ENCODE measurements at places on chromosomes 4 and X.

- no peak for DNase-seq
Observed at GRCh38 chr4:42234817-42235216, 82.4 kb upstream of the BEND4 start.

DNA sequence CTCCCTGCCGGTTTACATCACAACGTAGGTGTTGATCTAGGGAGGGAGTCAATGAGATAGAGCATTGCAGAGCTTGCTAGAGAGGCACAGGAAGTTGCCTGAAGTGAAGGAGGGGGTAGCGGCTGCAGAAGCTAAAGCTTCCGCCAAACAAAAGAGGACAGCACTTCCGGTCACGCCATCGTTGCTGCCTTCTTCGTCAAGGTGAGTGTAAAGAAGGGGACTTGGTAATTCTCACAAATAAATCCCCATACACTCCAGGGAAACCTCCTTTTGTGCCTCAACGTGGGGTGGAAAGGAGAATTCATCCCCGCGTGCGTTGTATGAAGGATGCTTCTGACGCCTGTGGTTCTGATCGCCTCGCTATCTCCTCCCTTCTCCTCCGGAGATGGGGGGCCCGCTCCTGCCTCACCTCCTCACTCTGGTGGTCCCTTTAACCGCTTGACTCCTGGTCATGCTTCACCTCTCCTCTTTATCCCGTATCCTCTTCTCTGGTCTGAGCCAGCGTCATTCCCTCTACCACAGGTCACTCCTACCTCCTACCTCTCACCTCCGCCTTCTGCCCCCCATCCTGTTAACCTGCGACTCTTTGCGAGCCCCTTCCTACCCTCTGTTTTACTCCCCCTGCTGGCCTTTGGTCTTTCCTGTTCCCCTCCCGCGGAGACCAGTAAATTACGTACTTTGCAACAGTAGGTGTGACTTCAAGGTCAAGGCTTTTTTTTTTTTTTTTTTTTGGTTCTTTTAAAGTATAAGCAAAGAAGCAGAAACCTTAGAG lies 59.9 kb downstream of the GSPT2 start:
- DNase-seq = peak; percentile 29

- DNase-seq = no peak
Observed at GRCh38 chrX:119041175-119041574, 31.6 kb upstream of the CT47C1 start.

GRCh38 chrX:150080497-150080896 lies 142.2 kb upstream of the EOLA2 start:
- DNase-seq = no peak

GRCh38 chr4:156970501-156971164 lies 966 bp downstream of the PDGFC start:
- DNase-seq = no peak

DNA sequence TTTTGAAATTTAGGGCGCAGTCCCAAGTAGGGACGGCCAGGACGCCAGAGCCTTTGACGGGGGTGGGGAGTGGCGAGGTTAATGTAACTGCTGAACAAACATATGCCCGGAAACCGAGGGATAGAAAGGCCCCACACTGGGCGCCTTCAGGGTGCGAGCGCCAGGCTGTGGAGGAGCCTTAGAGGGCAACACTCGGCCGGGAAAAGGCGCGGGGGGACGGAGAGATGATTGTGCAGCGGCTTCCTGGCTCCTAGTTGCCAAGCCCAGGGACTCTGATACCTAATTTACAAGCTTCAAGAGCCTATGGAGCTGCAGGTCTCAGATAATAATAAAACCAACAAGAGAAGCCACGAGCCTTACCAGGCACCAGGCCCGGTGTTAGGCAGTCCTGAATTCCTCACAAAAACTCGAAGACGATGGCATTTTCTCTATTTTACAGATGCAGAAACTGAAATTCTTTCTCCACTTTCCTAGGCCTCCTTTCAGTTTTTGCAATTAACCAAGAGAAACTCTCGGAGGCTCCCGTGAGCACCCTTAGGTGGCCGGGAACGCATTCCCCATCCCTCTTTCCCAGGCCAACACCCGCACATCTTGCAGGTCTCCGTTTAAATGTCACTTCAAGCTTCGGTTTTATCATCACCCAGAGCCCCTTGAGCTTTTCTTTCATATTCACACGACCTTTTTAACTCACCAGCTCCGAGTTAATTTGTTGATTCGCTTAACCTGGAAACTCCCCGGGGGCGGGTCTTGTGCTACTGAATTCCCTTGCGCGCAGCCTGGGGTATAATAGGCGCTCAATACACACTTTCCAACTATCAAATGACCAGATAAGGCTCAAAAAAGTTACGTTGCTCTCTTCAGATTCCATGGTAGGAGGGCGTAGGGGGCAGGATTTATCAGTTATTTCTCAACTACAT lies 6.4 kb upstream of the GSX2 start:
- no peak for DNase-seq

GRCh38 chr4:137543648-137544047 lies 11.4 kb upstream of the PCDH18 start:
- DNase-seq = no peak

GRCh38 chrX:13028871-13029636 lies 15.4 kb downstream of the FAM9C start:
- DNase-seq = no peak

DNA sequence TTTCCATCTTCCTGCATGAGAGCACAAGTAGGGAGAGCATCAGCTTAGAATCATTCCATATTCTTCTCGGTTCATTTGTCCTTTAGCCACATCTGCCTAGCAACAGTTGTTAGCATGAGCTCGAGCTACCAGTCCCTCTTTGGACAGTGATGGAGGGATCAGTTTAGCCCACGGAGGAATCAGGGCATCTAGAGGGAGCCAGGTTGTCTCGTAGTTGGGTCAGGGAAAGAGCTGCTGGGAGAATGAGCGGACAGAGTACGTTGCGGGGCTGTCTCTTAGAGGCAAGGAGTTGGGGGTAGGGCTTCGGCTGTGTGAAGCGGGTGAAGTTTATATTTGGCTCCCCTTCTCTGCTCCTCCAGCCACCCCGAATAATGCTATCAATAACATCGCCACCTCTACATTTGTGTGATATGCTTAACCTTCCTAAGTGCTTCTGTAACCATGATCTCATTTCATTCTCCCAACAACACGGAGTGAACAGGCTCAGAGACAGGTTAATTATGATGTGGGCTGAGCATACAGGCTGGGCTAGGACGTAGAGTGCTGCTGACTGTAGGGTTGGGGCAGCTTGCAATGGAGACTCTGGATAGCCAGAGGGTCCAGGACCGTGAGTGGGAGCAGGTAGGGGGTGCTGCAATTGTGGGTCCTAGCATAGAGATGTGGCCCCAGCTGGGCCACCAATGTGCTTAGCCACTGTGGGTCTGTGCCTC lies 72.6 kb downstream of the FRMPD3 start:
- DNase-seq = no peak

DNA sequence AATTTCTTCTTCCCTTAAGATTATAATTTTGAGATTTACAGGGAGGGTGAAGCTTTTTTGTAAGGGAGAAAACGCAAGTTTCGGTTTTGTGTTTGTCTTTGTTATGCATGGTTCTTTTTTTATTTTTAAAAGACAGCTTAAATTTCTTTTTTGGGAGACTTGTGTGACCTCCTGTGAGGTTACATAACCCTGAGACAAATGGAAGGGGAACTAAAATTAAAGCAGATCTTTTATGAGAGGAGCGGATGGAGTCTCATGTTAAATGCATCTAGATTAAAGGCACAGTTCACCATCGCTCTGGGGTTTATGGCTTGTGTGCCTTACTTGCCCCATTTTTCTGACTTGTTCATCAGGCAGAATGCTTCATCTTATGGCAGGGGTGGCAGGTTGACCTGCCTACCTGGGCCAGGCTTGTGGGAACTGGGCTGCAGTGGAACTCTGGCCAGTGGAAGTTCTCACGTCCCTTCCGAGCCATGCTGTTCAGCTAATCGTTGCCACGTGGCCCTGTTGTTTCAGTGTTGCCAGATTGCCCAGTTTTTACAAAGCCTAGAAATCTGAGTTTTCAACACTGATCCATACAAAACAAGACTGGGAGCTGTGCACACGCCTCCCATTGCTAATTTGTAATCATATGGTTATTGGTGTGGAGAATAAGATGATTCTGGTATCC lies 291.8 kb downstream of the ARHGAP10 start:
- no peak for DNase-seq

GRCh38 chr4:5730993-5731990 lies 20.3 kb downstream of the EVC start:
- no peak for DNase-seq

GRCh38 chr4:115323106-115323707 lies 209.8 kb upstream of the NDST4 start:
- DNase-seq = no peak

DNA sequence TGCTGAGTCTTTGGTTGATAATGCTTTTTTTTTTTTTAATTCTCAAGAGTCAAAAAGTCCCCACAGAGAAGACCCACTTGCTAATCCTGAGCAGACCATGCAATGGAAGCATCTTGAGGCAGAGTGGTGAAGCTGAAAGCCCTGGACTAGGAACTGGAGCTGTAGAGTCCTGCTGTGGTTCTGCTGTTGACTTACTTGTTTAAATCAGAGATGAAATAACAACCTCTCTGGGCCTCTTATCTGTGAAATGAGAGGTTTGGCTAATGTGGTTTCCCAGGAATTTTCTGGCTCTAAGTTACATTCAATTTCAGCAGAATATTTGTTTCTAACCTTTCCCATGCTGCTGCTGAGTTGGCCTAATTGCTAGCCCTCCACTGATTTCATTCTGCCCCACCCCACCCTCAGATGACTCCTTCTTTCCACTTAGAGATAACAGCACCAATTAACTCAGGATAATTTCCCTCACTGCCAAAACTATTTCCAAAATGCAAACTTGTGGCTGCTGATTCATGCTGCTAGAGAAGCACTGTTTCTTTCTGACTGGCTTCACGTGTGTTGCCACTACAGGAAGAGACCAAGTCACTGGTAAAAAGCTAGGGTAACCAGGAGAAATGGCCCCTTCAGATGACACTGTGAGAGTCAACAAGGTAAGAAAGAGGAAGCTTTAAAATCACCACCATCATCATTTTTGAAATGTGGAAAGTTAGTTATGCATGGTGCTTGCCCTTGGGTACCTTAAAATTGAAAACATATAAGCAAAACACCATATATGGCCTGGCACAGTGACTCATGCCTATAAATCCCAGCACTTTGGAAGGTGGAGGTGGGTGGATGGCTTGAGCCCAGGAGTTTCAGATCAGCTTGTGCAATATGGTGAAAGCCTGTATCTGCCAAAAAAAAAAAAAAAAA lies 326.4 kb downstream of the DCHS2 start:
- no peak for DNase-seq

DNA sequence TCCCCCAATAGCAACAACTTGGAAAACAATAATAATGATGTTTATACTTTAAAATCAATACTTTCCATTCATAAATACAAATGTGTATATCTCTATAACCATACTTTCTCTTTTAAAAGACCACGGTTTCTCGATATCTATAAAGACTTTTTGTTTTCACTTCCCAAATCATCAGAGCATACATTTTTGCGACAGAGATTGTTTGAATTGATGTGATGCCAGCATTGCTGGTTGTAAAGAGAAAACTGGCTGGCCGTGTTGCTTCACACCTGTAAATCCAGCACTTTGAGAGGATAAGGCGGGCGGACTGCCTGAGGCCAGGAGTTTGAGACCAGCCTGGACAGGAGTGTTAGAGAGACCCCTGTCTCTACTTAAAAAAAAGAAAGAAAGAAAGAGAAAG lies 77.6 kb upstream of the ZNF518B start:
- DNase-seq = no peak

- DNase-seq = no peak
Observed at GRCh38 chr4:81723019-81723884, 251.5 kb upstream of the RASGEF1B start.

DNA sequence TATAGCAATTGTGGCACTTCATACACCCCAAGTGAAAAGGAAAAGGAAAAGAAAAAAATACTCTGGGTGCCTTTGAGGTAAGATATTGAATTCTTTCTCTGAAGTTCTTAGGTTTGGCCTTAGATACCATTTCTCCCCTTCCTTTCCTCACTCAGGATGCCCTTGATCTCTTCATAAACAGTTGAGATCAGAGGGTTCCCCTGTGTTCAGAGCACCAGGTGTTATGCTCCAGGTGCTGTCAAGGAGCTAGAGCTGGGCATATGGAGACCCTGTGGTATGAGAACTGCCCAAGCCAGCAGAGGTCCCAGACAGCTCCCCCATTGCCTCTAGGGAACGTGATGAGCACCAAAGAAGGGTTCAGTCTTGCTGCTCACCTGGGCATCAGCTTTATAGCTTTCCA lies 17.1 kb upstream of the CD40LG start:
- DNase-seq = no peak

DNA sequence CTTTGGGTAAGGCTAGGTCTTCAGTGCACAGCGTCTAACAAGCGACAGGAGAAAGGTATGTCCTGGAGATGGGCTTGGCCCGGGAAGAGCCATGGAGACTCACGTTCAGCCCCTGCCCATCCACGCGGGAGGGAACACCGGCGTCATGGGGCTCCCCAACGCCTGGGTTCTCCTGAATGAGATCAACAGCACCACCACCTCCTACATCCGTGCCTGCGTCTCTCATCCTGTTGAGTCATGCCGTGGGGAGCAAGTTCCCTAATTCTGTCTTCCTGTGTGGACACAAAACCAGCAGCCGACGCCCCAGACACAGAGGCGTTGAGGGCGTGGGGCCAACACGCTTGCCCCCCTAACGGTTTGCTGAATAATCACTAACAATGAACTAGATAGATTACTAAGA lies 20.1 kb upstream of the IL3RA start:
- DNase-seq = no peak

DNA sequence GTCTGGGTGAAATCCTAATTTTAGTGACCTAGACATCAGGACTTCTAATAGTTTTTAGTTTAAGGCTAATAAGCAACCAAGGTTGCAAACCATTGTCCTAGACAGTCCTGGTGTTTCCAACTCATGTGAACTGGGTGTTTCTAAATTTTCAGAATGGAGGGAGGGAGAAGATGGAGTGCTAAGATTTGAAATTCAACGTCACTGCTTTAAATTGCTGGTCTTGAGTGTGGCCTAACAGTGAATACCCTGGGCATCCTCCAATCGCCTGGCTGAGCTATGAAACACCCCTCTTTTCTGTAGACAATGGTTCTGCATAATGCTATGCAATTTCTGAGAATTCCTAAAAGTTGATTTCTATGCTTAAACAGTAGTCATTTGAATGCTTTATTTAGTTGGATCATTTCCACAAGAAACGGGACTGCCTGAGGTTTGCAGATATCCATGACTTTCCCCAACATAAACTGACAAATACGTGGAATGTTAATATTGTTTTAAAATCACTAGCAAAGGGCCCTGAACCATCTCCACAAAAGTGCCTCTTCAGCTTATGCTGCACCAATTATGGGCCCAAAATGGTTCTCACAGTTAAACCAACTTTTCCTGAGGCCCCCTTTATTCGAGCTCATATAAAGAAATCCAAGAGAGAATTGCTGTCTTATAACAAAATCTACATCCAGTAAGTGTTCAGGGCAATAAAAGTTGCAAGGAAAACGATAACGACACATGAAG lies 1.1 kb downstream of the FBXL5 start:
- DNase-seq = no peak

All from stimulated activated CD8-positive, alpha-beta memory T cell treated with anti-CD3 and anti-CD28 coated beads, Interleukin-4, amount 100 ng/mL, for 1 hour (primary cell).